MCF 10A (cell line): ENCODE measurements at places on chromosomes 13 and 19.
A peak's percentile ranks its signal among the peaks of the same experiment; 100 is the strongest.

- no peak overlapping the region for H3K4me3 ChIP-seq
- H3K27ac ChIP-seq, result no peak overlapping the region
- peak; percentile 19 for DNase-seq
- H3K27me3 ChIP-seq, result no peaks in the 10 kb centered on the region
These were observed 6.0 kb downstream of the SSC5D start for GRCh38 chr19:55494172-55494761.

- H3K36me3 ChIP-seq, result no peaks in the 10 kb centered on the region
- DNase-seq, result no peak
- H3K27ac ChIP-seq, result no peak within 1 kb of the TSS
- H3K27me3 ChIP-seq, result no peaks in the 10 kb centered on the region
- H3K4me3 ChIP-seq, result no peak within 1 kb of the TSS
These were observed at the start of gene SIGLEC9 for GRCh38 chr19:51124729-51125128. TSS of gene SIGLEC9 (plus strand) at chr19:51124906. CDS start at chr19:51124975, 69 bp downstream.

DNA sequence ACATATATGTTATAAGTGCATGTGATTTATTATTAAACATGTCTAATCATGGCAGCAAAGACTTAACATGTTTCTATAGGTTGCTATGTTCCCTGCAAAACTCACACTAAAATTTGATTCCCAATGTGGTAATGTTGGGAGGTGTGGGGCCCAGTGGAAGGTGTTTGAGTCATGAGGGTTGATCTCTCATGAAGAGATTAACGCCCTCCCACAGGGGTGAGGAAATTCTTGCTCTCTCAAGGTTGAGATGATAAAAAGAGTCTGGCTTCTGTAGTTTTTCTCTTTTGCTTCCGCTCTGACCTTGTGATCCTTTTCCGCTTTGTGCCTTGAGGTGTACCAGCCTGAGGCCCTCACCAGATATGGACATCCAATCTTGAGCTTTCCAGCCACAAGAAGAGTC lies 737.5 kb upstream of the SLITRK5 start:
- no peak for DNase-seq
- H3K36me3 ChIP-seq, result no peaks in the 10 kb centered on the region
- no peaks in the 10 kb centered on the region for H3K27me3 ChIP-seq
- no peak overlapping the region for H3K4me3 ChIP-seq

DNA sequence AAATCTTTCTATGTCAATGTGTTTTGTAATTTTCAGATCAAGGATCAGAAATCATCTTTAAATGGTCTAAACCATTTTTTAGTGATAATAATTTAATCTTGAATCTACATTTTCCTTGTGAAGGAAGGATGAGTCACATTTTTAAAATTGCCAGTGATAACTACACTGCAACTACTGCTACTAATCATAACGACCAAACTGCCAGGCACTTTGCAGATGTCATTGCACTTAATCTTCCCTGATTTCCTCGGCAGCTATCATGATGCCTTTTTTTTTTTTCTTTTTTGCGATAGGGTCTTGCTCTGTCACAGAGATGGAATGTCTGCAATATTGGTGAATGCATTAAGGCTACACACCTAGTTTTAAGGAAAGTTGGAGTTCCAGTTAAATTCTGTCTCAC lies 41.4 kb upstream of the SLC10A2 start:
- no peak overlapping the region for H3K4me3 ChIP-seq
- no peaks in the 10 kb centered on the region for H3K27me3 ChIP-seq
- H3K27ac ChIP-seq, result no peak overlapping the region
- no peaks in the 10 kb centered on the region for H3K4me1 ChIP-seq
